Spleen (tissue), 13 donors: ENCODE measurements at places on chromosomes 6 and 20. TPM values are rescaled to one million over a fixed set of nuclear protein-coding genes. Genes with fewer than 3 reads are reported as not detected.

The TPBG gene
- 7.8 TPM for total RNA-seq

The FRK gene
- 0.63 TPM for total RNA-seq

The EFCAB8 gene
- 4.2 TPM for total RNA-seq

The HSPA1L gene
- total RNA-seq: 3.0 TPM

The STMND1 gene
- not detected for total RNA-seq

The RAD21L1 gene
- not detected for total RNA-seq

The RAB32 gene
- 51.3 TPM for total RNA-seq

The SCGN gene
- not detected for total RNA-seq

The ARMH2 gene
- 3.0 TPM for total RNA-seq

The FAM209B gene
- total RNA-seq: not detected

The DLL1 gene
- total RNA-seq: 79.8 TPM

The CDC40 gene
- total RNA-seq: 35.3 TPM

The TP53TG5 gene
- total RNA-seq: not detected

The CCN2 gene
- total RNA-seq: 274 TPM

The LY6G6F gene
- total RNA-seq: 1.8 TPM

The CEP57L1 gene
- 13.1 TPM for total RNA-seq

The BEND6 gene
- not detected for total RNA-seq

The SLA2 gene
- 7.2 TPM for total RNA-seq

The BNIP5 gene
- total RNA-seq: not detected

The POPDC3 gene
- total RNA-seq: not detected

The RSPH4A gene
- 1.0 TPM for total RNA-seq

The GNL1 gene
- total RNA-seq: 56.7 TPM

The ANKRD60 gene
- total RNA-seq: not detected

The BMP5 gene
- total RNA-seq: not detected

The KCNK16 gene
- total RNA-seq: not detected
